Renal cortex interstitium (tissue), 15 donors: ENCODE measurements at places on chromosomes 3 and 15. TPM values are rescaled to one million over a fixed set of nuclear protein-coding genes. Genes with fewer than 3 reads are reported as not detected.

The ADAMTS7 gene
- polyA plus RNA-seq, result 21.2 TPM

The ISL2 gene
- polyA plus RNA-seq, result not detected

The DUOX2 gene
- polyA plus RNA-seq, result 0.05 TPM

The SLC28A2 gene
- 0.55 TPM for polyA plus RNA-seq

The CEP70 gene
- 39.9 TPM for polyA plus RNA-seq

The LNP1 gene
- 7.2 TPM for polyA plus RNA-seq

The SCAANT1 gene
- polyA plus RNA-seq, result 0.89 TPM
